ENCODE measurements at places on chromosomes 2 and 18.

DNA sequence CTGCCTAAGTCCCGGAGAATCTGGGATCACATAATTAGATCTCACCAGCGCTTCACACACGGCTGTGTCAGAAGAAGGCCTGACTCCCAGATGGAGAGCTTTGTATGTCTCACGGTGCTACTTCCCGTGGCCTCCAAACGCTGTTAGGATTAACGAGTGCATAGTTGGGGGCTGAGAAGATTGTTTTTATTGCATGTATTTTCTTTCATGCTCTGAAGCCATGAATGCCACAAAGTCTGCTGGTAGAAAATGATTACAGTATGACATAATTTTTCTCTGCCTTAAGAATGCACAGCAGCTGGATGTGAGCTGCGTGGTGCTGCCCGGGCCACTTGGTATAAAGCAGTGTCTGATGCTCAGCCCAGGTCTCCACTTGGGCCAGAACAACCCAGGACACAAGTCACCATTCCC, 166.5 kb downstream of the SEPTIN10 start:
- peak; percentile 95 for DNase-seq

DNA sequence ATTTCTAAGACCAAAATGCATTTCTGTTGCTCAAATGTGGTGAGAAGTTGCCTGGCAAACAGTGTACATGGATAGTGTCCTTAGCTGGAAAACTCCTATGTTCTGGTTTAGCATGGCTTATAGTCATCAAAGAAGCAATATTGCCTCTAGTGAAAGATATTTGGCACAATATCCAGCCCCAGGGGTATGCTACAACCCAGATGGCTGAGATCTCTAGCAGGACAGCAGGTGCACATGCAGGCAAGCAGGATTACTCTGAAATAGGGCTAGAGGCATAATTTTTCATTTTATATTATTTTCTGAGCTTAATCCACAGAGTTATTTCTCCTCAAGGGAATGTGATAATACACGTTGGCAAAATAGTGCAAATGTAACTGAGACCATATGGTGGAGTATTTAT, 34.0 kb downstream of the CCDC195 start:
- DNase-seq: no peak

DNA sequence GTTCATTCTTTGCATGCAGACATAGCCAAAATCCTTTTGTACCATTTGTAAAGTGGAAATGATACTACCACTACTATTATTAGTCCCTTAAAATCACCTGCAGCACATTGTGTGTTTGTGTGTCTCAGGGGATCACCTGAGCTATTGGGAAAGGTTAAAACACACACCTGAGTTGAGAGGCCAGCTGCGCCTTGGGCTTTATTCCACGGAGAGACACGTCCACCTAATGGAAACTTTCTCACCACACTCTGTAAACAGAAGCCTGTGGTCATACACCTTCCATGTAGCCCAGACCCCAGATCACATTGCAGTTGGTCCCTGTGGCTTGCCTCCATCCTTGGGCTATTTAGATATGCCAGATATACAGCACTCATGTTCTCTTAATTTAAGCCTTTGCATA, 81.8 kb upstream of the SH3BP4 start:
- no peak for DNase-seq

- DNase-seq: no peak
These were observed 156.8 kb upstream of the MAPRE2 start for GRCh38 chr18:34884436-34884835.

- no peak for DNase-seq
These were observed 9.1 kb downstream of the ITM2C start for GRCh38 chr2:230873661-230874401.

- DNase-seq: no peak
These were observed 58.6 kb downstream of the ADCYAP1 start for GRCh38 chr18:963276-963675.

All from choroid plexus epithelial cell (primary cell).